ENCODE measurements at places on chromosomes 2 and 18.

DNA sequence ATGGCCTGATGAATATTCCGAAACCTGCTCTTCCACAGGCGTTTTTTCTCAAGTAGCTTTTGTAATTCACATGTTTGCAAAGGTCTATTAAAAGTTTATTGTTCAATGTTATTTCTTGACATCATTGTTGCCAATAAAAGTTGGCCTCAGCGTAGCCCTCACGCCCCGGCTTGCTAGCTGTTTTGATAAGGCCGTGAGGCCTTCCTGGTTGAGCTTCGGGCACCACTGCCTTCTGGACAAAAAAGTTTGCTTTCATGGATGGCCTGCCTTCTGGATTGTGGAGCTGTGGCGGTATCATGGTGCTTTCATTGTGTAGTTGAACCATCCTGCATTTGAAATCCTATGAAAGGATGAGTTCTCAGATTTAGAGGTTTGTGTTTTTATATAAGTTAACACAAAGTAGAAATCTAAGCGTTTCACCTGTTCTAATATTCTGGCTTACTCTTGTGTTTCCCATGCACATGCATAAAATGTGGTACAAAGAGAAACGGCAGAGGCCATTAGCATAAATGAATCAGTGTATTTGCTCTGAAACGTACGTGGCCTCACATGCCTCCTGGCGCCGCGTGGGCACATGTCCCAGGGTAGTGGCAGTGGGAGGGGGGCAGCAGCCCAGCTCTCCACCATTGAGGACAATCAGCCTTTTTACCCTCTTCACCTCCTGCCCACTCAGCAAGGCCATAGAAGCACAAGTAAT is 134.5 kb downstream of the NCK2 start:
- no peak for DNase-seq

DNA sequence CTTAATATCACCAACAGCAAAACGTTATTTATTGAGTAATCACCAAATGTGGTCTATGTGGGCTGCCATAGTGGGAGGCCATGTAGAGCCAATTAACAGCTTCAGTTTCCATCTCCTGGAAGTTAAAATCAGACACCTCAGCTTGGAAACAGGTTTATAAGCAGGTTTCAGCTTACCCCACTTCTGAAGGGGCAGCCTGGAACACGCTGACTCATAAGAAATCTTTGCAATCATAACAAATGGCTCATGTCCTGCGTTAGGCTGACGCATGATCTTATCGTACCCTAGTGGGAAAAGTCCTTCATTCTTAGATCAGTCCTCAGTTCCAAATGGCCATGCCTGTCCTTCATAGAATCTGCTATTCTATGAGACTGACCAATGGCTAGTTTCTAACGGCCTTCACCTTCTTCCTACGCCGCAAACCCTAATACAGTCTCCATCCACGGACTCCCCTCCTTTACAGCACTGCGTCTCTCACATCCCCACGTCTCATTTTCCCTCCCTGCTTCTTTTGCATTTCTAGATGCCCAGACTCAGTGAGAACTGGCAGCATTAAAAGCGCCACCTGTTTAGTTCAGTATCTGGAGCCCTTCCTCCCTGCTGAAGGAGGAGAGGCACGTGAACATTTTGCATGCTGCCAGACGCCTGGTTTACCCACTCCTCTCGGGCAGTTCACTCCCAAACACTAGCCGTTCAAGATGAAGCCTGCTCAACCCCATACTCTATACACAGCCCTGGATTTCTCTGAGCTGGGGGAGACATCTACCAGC is 24.2 kb upstream of the BZW1 start:
- DNase-seq: no peak

DNA sequence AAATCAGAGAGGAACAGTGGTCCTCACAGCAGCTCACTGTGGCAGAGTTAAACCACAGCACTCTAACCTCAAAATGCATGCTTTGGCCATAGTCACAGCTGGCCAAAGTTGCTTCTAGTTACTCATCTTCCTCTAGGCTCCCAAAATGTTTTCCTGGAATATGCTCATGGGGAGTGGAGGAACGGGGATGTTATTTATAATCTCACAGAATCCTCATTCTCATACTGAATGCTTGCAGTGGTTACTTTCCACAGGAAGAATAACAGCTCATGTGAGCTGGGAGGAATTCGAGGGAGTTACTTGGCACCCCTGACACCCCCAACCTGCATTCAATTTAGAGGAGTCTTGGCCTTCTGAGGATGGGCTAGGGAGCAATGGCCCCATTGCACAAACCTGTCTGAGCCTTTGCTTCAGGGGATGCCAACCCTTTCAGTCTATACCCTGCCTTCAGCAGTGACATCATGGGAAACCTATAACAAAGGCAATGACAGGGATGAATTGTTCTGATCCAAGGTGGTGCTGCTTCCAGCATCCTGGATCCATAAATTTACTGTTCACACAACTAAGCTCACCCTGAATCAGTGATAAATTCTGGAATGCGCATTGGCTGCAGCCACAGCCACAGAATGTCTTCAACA is 22.4 kb upstream of the CCBE1 start:
- no peak for DNase-seq

GRCh38 chr2:146041274-146041910 is 1521.5 kb upstream of the ZEB2 start:
- no peak for DNase-seq

- no peak for DNase-seq
Observed at GRCh38 chr2:205740381-205740780, 58.1 kb downstream of the NRP2 start.

GRCh38 chr18:22318745-22319407 is 98.8 kb downstream of the CTAGE1 start:
- DNase-seq: no peak

DNA sequence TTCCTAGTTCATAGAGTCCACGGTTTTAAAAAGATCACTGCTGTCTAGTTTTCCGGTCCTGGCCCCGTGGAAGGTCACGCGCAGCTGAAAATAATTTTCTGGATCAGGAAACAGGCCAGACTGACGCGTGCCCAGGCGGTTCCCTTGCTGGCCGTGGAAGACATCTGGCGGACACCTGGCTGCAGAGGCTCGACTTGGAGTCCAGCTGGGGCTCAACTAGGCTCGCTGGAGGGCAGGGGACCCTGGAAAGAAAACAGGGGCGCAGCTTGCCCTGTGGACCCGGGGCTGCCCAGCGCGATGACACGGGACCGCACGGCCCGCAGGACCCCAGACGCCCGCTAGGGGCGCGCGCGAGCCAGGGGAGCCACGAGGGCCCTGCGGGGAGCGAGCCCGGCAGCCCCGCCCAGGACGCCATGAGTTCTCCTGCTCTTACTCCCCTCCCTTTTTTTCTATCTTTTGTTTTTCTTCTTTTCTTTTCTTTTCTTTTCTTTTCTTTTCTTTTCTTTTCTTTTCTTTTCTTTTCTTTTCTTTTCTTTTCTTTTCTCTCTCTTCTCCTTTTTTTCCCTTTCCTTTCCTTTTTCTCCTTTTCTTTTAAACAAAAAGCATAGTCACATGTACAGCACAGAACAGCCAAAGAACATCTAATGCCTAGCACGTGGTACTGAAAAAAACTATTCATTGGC is 43.2 kb upstream of the UBE2F start:
- peak; percentile 92 for DNase-seq

GRCh38 chr2:29174937-29175336 is 59.7 kb downstream of the CLIP4 start:
- DNase-seq: no peak

- no peak for DNase-seq
Observed at GRCh38 chr18:48105317-48105716, 174.9 kb upstream of the SMAD2 start.

DNA sequence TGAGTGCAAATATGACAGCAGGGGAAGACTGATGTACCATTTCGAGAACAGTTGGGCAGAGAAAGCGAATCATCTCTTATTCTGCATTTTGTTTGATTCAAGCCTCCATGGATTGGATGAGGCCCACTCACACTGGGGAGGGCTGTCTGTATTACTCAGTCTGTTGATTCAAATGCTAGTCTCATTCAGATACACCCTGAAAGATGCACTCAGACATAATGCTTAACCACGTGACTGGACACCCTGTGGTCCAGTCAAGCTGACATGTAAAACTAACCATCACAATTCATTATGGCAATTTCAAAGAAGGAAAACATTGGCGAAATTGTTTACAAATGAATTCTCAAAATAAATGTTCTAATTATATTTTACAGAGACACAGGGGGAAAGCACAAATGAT is 1210.2 kb downstream of the DPP10 start:
- DNase-seq: no peak

DNA sequence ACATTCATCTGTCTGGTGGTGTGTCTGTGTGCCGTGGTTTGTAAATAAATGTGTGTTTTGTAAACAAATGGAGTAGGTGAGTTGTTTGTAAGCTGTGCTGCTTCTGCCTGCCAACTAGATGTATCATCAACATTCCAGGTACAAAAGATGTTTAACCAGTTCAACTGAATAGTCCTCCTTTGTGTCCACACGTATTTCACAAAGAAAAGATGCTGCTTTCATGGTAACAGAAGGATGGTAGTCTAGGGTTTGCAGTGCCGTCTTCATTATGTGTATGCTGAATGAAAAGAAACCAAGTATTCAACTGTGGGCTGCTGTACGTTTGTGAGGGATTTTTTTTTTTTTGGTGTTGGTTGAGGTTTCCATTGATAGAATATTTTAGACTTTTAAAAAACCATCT is 72.1 kb downstream of the CAMKMT start:
- DNase-seq: no peak

- DNase-seq: no peak
Observed at GRCh38 chr18:24369426-24369825, 28.2 kb downstream of the OSBPL1A start.

GRCh38 chr18:31049189-31049588 is 6.6 kb upstream of the DSC3 start:
- DNase-seq: no peak

- DNase-seq: no peak
Observed at GRCh38 chr18:10949655-10950054, 199.7 kb downstream of the PIEZO2 start.

DNA sequence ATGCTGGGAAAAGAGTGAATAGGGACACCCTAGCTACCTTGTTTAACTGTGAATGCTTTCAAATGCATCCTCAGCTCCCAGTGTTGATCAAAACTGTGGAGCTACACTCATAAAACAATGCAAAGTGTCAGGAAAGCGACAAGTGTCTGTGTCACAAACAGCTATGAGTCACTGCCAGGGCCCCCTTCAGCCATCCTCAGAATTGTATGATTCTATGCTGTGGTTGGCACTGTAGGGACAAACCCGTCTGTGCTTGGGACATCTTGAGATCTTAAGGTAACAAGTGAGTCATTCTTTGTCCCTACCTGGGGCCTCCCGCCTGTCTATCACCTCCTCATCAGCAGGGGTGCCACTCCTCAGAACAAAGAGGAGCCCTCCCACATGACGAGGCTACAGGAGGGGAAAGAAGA is 42.4 kb downstream of the KLF7 start:
- DNase-seq: no peak

- peak; percentile 43 for DNase-seq
Observed at GRCh38 chr2:1872602-1873183, 128.4 kb upstream of the PXDN start.

GRCh38 chr2:16103614-16104314 is 163.4 kb downstream of the MYCN start:
- no peak for DNase-seq

- no peak for DNase-seq
Observed at GRCh38 chr2:158385646-158386045, 70.9 kb downstream of the CCDC148 start.

DNA sequence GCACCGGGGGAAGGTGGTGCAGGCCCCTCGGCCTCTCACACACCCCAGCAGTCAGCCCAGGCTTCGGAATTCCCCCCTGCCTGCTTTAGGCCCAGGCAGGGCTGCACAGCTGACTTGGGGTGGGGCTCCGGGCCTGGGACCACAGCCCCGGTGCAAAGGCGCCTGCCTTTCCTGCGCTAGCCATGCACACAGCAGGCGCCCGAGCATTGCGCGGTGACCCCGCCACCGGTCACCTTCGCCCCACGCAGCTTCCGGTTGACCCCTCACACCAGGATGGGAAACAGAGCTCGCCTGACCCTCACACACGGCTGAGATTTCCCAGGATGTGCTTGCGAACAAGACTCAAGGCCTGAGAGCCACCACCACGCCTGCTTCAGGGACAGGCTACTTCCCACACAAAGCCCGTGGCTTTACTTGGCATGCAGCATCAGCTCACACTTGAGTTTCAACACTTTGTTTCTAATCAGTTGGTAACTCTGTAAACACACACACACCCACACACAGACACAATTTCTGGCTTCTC is 46.0 kb downstream of the SLC66A2 start:
- DNase-seq: peak; percentile 72

GRCh38 chr2:84782717-84783442 is 98.0 kb downstream of the TRABD2A start:
- DNase-seq: no peak

- DNase-seq: no peak
Observed at GRCh38 chr2:161947406-161947805, 126.6 kb downstream of the DPP4 start.

- no peak for DNase-seq
Observed at GRCh38 chr2:217371781-217372213, 511.9 kb upstream of the TNP1 start.

DNA sequence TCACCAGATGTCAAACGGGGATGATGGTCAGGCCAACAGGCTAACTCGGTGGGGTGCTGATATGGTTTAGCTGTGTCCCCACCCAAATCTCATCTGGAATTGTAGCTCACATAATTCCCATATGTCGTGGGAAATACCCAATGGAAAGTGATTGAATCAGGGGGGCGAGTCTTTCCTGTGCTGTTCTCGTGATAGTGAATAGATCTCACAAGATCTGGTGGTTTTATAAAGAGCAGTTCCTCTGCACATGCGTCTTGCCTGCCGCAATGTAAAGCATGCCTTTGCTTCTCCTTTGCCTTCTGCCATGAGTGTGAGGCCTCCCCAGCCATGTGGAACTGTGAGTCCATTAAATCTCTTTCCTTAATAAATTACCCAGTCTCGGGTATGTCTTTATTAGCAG is 74.4 kb upstream of the YWHAQ start:
- DNase-seq: no peak

DNA sequence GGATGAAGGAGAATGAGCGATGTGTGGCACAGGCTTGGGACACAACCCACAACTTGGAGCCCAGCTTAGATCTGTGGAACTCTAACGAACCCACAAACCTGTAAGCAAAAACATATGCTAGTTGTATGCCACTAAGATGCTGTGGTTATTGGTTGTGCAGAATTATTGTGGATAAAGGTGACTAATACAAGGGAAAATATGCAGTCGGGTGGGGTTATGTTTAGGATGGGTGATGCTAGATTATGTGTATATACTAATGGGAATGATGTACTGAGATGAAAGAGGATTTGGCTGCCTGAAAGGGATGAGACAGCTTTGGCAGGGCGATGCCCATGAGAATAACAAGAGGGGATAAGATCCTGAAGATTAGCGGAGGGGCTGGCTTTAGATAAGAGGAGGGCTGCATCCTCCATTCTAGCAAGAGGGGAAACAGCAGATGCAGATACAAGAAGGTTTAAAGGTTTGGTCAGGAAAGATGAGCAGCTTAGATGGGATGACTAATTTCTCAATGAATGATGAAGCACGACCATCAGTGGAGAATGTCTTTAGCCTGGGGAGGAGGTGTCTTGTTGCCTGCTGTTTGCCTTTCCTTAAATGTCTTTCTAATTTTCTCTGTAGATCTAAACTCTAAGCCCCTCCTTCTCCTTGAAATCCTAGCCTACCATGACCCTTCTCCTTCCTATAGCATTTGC is 49.6 kb downstream of the GALNT14 start:
- DNase-seq: peak; percentile 46
